ENCODE measurements at places on chromosomes 2 and 18.

DNA sequence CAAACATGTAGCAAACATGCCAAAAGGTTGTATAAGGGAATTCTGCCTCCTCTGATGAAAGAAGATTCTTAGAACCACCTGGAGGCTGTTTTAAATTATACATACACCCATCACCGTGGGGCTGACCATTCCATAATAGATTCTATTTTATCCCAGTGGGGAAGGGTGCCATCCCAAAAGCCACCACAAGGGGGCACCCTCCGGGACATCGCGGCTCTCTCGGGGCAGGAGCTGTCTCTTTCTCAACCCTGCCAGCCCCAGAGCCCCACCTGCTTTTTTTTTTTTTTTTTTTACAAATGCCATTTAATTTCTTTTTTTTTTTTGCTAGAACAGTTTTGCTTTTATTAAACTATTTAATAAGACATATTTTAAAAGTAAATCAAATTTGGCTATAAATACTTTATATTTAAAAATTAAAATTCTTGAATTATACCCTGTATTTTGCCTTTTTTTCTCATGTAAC lies 8.6 kb upstream of the MTCL1 start:
- peak; percentile 50 for DNase-seq

DNA sequence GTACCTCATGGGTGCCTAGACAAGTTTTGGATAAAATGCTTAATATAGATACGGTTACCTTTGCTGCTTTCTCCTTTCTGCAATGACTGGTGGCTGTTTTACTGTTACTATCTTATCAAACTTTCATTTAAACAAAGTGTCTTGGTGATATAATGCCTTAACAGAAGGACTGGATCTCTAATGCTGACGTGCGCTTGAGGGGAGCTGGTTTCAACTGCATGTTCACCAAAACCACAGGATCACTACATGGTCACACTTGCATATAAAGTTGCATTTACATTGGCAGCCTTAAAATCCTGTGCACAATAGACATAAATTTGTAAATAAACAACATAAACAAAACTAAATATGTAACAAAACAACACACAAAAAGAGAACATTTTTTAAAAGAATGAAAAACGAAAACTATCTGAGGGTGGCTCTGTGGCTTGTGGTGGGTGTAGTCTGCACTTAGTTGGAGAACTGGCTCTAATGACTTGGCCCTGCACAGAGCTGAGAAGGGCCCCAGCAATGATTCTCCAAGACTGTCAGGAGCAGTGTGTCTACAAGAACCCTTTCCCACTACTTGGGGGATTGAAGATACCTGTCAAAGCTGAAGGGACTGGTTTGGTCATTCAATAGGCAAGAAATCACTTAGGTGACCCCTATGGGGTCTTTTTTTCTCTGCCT lies 135.5 kb downstream of the UXS1 start:
- DNase-seq, result no peak

- DNase-seq, result no peak
Observed at GRCh38 chr2:149658553-149658952, 71.0 kb upstream of the MMADHC start.

GRCh38 chr2:20643826-20644225 lies 7.1 kb downstream of the HS1BP3 start:
- DNase-seq, result no peak

DNA sequence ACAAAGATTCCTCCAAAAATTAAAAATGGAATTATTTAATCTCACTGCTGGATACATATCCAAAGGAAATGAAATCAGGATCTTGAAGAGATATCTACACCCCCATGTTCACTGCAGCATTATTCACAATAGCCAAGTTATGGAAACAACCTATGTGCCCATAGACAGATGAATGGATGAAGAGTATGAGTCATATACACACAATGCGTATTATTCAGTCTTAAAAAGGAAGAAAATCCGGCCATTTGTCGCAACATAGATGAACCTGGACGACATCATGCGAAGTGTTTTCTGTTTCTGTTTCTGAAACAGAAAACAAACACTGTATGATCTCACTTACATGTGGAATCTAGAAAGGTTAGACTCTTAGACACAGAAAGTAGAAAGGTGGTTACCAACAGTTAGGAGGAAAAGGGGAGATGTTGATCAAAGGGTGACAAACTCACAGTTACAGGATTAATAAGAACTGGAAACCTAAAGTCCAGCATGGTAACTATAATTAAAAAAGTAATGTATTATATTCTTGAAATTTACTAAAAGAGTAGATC lies 87.8 kb upstream of the ERBB4 start:
- no peak for DNase-seq

DNA sequence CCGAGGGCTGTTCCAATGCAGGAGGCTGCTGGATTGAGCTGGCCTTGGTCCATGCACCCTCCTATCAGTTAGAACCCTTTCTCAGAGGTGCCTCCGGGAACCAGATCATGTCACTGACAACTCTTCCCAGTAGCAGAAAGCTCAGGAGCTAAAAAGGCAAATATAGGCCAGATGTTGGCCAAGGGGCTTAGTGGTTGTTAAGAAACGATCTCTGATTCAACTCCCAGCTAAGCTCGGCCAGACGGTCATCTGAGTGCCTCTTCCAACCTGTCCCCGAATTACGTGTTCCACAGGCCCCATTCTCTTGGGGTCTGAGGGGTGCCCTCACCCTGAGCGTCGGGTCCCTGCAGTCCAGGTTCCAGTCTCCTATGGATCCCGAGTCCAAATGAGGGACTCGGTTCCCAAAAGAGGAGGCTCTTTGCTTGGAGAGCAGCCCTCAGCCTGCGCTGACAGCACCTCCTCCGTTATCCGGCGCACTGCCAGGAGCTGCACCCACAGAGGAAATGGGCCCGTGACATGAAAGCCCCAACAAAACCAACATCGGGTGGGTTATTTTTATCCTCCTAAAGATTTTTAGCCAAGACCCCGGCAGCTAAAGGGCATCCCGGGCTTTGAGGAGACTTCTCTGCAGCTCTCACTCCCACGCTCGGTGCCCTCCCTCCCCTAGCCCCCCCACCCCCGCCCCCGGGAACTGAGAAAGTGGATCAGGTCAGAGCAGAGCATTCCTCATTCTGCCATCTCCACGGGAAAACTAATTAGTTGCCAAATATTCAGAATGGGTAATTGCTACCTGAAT lies 106.6 kb upstream of the ID2 start:
- DNase-seq, result peak; percentile 28

DNA sequence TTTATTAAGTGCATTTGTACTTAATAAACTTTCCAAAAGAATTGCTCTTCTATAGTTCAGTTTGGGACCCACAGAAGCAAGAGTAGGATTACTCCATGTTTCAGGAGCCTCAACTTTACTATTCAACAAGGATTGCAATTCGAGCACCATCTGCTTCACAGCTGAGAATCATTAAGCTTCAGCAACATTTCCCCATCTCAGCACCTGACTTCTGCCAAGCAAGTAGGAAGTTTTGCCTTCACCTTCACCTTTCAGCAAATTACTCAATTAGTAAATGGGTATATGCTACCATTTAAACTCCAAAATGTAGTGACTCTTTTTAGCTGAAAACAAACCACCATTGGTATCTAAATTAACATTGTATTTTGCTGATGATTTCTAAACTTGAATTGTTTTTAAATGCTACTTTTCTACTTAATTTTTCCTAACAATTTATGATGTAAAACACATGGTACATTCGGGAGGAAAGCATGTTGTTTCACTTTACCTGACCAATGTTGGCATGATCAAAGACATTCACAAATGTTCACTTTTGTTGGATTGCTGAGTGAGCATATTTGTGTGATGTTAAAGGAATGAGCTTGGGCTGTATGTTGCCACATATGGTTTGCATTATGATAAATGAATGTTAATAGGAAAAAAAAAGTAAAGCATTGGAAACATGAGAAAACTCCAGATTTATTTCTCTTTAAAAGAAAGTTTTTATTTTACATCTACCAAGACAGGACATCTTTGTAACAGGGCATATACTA lies 159.2 kb downstream of the GULP1 start:
- DNase-seq, result no peak

- no peak for DNase-seq
Observed at GRCh38 chr2:60662781-60663180, 93.3 kb upstream of the PAPOLG start.

- DNase-seq, result no peak
Observed at GRCh38 chr2:173327421-173327820, 27.3 kb upstream of the CDCA7 start.

- no peak for DNase-seq
Observed at GRCh38 chr2:216653093-216653799, 20.0 kb downstream of the IGFBP2 start.

- DNase-seq, result no peak
Observed at GRCh38 chr2:80459028-80459427, 154.5 kb upstream of the LRRTM1 start.

- no peak for DNase-seq
Observed at GRCh38 chr2:6381326-6381725, 484.4 kb downstream of the CMPK2 start.

GRCh38 chr2:175030380-175031271 lies 25.4 kb upstream of the CHN1 start:
- DNase-seq, result no peak
